CD4-positive, alpha-beta memory T cell (primary cell): ENCODE measurements at places on chromosomes 16 and 17. TPM values are rescaled to one million over a fixed set of nuclear protein-coding genes. Genes with fewer than 3 reads are reported as not detected.

TEX14 gene
- total RNA-seq = 1.3 TPM

HCRT gene
- not detected for total RNA-seq

EVPLL gene
- not detected for total RNA-seq

TBX21 gene
- total RNA-seq = 15.8 TPM

TMC5 gene
- total RNA-seq = not detected

EXOC7 gene
- total RNA-seq = 184 TPM

SIRT7 gene
- total RNA-seq = 91.9 TPM

OSBPL7 gene
- 50.4 TPM for total RNA-seq

NACA2 gene
- total RNA-seq = not detected

TNFSF13 gene
- 3.8 TPM for total RNA-seq

TP53TG3C gene
- total RNA-seq = not detected

CNGB1 gene
- not detected for total RNA-seq

HIC1 gene
- total RNA-seq = 5.2 TPM

ZPBP2 gene
- 1.2 TPM for total RNA-seq

HOXB5 gene
- not detected for total RNA-seq

CCL4L2 gene
- total RNA-seq = 1.1 TPM

ABCA8 gene
- total RNA-seq = not detected

NHLRC4 gene
- 3.2 TPM for total RNA-seq

CARHSP1 gene
- total RNA-seq = 39.3 TPM

MT4 gene
- not detected for total RNA-seq

TBC1D3B gene
- 11.5 TPM for total RNA-seq

ABCC12 gene
- total RNA-seq = not detected

ADAD2 gene
- not detected for total RNA-seq

CHTF8 gene
- total RNA-seq = 141 TPM

XAF1 gene
- total RNA-seq = 91.0 TPM

DPEP1 gene
- total RNA-seq = not detected

HBZ gene
- total RNA-seq = not detected

SOX8 gene
- 3.1 TPM for total RNA-seq

CCL13 gene
- total RNA-seq = not detected

CDYL2 gene
- total RNA-seq = 42.4 TPM

ADGRG1 gene
- total RNA-seq = 0.41 TPM

SLC9A5 gene
- 1.7 TPM for total RNA-seq

CTRB2 gene
- not detected for total RNA-seq

CES3 gene
- total RNA-seq = 0.32 TPM

ALOX15B gene
- total RNA-seq = 0.15 TPM

KRT40 gene
- total RNA-seq = not detected

NPIPA3 gene
- 2.9 TPM for total RNA-seq

WDR45B gene
- total RNA-seq = 66.7 TPM

PPM1E gene
- not detected for total RNA-seq

CETP gene
- not detected for total RNA-seq

TRPV3 gene
- total RNA-seq = 0.06 TPM

SHISA9 gene
- total RNA-seq = not detected
